Activated T-helper 1 cell treated with anti-CD3 and anti-CD28 coated beads, Interleukin-2, amount 50 U/mL, for 16 hours (primary cell): ENCODE measurements at places on chromosomes 4 and X.

DNA sequence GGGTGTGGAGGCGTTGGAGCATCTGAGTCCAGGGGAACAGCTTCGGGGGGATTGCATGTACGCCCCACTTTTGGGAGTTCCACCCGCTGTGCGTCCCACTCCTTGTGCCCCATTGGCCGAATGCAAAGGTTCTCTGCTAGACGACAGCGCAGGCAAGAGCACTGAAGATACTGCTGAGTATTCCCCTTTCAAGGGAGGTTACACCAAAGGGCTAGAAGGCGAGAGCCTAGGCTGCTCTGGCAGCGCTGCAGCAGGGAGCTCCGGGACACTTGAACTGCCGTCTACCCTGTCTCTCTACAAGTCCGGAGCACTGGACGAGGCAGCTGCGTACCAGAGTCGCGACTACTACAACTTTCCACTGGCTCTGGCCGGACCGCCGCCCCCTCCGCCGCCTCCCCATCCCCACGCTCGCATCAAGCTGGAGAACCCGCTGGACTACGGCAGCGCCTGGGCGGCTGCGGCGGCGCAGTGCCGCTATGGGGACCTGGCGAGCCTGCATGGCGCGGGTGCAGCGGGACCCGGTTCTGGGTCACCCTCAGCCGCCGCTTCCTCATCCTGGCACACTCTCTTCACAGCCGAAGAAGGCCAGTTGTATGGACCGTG is 2.2 kb downstream of the AR start:
- no peak for DNase-seq

DNA sequence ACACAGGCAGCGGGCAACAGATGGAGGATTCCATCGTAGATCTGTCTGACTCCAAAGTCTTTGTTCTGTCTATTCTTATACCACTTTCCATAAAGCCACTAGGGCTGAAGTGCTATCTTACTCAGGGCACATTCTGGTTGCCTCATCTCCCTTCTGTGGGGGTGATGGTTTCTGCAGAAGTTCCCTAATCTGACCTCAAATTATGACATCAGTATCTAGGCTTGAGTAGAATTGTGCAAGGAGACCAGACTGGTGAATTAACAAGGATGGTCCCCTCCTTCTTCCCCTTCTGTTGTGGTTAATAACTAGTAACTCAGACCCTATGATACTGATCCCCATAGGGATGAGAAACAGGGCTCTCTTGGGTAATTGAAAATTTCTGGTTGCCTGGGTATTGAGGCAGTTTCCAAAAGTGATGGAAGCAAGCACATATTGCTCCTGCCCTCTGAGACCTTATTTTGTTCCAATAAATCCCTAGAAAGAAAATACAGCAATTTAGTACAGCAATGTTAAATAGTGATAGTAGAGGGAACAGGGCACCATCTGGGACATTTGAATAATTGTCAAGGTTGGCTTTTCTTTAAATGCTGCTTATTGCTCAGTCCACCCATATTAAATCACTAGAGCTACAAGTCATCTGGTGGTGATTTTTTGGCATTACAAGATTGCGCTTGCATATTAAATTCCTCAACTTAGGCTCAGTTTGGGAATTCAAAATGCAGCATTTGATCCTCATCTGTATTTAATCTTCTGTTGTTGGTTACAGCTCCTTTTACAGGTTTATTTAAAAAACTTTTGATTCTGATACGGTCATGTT is 57.3 kb upstream of the AP1S2 start:
- no peak for DNase-seq

DNA sequence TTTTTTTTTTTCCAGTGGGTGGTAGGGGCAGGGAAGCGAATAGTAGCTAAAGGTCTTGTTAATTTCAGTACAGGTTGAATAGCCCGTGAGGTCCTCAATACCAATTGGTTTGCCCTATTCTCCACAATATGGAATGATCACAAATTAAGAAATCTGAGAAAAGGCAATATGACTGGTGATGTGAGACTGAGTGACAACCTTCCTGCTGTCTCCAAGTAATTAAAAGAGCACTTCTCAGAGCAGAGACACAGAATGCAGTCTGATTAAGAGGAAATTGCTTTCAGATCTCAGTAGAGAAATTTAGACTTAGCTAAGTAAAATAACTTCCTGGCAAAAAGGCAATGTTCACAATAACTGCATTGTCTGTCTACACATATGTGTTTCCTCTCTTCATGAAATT is 23.0 kb downstream of the GPR174 start:
- no peak for DNase-seq

- DNase-seq: no peak
These were observed 73.3 kb upstream of the ZDHHC15 start for GRCh38 chrX:75596178-75596577.

DNA sequence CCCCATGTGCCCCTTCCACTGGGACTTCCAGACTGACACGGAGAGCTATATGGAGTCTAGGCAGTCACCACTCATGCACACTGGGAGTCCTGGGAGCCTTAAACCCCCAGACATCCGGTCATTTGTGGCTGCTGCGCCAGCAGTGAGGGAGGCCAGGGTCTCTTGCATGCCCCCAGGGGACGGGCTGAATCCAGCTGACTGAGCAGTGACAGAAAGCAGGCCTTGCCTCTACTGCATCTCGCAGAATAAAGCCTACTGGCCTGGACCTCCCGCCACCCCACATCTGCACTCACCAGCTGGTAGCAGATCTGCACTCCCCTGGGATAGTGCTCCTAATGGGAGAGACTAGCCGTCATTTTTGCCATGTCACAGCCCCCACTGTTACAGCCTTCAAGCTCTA is 1234.2 kb downstream of the FAM133A start:
- no peak for DNase-seq

DNA sequence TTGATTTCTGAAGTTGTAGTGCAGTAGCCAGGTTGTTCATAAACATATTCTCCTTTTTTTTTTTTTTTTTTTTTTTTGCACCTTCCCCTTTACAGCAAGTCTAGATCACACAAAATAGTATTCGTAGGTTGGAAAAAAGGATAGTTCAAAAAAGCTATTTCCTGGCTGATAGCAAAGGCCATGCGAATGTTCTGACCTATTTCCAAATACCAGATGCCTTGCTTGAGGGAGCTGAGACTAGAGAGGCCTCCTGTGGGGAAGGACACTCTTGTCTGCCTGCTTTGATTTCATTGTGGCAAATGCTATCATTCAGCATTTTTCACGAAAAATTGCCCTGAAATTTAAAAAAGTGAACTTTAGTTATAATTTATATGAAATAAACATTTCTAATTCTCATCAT is 111.4 kb downstream of the MAD2L1 start:
- no peak for DNase-seq

DNA sequence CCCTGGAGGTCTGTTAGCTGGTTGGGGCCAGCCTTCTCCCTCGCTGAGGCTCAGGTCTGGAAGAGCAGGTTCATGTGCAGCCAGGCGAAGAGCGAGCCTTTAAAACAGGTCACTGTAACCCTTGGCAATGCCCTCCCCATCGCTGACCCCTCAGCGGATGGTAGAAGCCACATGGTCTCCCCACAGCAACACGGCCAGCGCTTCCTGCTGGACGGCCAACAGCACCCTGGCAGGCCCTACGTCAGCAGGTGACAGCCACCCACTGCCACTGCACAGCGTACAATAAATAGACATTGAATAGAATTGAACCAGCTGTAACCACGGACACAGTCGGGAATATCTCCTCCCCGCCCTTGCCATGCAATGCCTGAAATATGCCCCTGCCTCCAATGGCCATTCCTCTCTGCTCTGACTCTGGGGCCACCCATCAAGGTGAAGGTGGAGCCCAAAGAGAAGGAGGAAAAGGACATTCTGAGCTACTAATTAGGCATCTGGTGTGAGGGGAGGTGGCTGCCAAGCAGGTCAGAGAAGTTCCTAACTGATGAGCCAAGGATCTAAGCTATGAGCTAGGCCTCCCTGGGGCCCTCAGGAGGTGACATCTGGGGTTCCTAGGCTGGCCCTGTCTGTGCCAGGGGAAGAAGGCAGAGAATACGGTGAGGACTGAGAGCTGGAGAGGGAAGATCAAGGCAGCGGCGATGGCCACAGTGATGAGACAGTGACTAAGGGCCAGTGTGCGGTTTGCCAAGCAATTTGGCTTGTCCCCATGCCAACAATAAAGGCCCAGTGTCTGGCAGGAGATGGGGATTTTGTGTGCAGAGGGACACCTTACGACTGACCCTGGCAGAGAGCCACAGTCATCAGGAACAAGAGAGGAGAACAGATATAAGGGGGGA is 202.3 kb downstream of the BCOR start:
- no peak for DNase-seq

GRCh38 chr4:69984030-69984443 is 11.7 kb upstream of the STATH start:
- no peak for DNase-seq

DNA sequence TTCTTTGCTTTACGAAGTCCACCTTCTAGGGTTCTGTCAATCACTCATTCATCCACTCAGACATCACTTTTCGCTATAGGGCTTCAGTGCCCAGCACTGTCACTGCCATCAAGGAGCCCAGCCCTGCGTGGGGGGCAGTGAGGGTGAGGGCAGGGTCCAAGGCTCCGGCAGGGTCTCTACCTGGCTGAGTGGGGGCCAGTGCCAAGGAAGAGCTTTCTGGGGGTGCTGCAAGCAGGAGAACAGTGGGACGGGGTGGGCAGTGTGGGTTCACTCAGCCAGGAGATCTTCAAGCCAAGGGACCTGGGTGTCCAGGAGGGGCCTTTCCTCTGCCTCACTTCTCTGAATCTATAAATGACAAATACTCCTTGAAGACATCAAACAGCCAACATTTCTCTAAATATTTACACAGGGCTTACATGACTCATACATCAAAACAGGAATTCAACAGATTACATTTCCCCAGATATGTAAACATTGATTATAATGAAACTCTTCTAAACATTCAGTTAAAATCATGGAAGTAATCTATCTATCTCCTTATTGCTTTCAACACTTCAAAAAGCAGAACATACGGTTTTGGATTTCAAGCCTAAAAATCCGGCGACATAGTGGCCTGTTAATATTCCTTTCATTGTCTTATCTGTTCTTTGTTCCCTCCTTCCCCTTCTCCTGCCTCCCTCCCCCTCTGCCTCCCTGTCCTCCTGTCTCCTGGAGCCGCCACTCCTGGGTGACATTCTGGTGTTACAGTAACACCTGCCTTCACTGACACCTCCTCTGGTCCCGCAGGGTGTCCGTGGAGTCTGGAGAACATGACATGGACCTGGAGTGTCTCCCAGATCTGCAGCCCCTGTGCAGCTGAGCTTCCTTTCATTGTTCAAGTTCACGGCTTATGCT is 94.4 kb upstream of the ADRA2C start:
- DNase-seq: no peak

DNA sequence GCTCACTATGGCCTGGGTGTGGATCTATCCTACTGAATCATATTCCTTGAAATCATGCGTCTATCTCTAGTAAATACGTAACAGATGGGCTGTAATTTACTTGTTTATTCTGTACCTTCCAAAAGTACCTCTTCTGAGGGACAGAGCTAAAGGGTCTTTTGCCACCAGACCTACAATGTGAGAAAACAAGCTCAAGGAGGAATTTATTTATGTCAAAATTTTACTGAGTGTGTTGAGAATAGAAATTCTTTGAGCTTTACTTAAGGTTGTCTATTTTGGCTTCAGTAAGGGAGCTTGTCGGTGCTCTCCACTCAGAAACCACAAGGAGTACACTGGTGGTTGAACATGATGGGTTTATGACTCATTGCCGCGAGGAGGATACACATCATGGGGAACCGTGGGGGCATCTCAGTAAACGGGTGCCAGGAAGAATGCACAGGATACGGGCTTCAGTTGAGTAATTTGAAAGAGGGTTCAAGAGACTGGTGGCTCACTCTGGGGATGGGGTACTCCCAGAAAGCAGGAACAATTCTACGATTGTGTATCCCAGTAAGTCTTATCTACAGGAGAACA is 3.0 kb downstream of the ANK2 start:
- no peak for DNase-seq

GRCh38 chr4:73943555-73943954 is 38.3 kb downstream of the PF4 start:
- no peak for DNase-seq

- no peak for DNase-seq
These were observed 165.7 kb upstream of the STS start for GRCh38 chrX:6981718-6982406.

DNA sequence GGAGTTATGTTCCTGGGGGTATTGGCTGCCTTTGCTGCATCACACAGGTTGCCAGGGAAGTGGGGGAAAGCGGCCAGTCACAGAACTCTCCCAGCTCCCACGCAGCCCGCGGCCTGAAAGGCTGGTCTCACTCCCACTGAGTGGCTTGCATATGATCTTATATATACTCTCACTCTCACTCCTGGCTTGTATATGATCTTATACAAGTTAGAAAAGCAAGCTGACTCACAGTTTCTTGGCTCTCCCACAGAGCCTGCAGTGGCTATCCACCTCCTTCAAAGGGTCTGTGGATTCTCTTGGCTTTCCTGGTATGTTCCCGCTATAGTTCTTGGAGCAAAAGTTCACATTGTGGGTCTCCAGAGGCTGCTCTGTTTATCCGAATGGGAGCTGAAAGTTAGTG is 833.5 kb upstream of the GALNTL6 start:
- no peak for DNase-seq

GRCh38 chrX:107823456-107823855 is 2.2 kb upstream of the MID2 start:
- DNase-seq: no peak

- DNase-seq: no peak
These were observed 587 bp downstream of the CD99 start for GRCh38 chrX:2691543-2692220.

- DNase-seq: no peak
These were observed 41.5 kb downstream of the MFAP3L start for GRCh38 chr4:169984745-169985144.

DNA sequence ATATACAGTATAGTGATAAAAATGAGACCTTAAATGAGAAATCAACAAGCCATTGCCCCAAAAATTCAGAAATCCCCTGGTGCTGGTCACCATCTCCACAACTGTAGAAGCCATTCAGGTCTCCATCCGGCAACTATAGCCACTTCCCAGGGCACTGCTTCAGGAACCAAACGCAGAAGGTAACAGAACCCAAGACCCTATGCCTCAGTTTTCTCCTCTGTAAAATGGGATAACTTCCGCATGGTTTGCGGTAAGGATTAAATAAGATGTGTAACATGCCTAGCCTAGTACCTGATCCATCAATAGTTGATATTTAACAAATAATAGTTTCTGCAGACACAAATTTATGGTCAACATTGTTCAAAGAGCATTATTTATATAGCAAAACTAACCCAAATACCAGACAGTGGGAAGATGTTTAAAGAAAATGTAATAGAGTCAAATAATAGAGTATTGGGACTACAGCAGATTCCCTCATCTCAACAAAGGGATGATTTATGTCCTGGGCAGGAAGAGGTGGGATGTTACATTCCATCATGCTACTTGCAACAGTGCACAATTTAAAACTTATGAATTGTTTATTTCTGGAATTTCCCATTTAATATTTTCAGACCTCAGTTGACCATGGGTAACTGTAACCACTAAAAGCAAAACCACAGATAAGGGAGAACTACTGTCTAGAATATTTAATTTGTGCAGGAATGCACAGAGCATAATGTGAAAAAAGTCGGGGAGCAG is 30.0 kb downstream of the IRF2 start:
- no peak for DNase-seq

GRCh38 chr4:17921451-17921850 is 100.1 kb downstream of the LCORL start:
- DNase-seq: no peak

- DNase-seq: no peak
These were observed 144.6 kb downstream of the SOX3 start for GRCh38 chrX:140360284-140360683.
